GM12878 (cell line): ENCODE measurements at places on chromosomes 4 and X.
A peak's percentile ranks its signal among the peaks of the same experiment; 100 is the strongest.

DNA sequence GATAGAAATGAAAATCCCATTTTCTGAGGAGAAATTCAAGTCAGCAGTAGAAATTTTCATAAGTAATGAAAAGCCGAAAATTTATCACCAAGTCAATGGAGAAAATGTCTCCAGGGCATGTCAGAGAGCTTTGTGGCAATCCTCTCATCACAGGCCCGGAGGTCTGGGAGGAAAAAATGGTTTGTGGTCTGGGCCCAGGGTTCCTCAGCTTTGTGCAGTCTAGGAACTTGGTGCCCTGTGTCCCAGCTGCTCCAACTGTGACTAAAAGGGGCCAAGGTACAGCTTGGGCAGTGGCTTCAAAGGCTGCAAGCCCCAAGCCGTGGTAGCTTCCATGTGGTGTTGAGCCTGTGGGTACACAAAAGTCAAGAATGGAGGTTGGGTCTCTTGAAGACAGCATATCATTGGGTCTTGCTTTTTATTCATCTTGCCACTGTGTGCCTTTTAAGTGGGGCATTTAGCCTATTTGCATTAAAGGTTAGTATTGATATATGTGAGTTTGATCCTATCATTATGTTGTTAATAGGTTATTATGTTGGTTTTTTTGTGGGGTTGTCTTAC is 608.5 kb downstream of the PDHA2 start:
- no peak for DNase-seq

- no peak for DNase-seq
Observed at GRCh38 chr4:26051240-26051639, 137.2 kb downstream of the SMIM20 start.

DNA sequence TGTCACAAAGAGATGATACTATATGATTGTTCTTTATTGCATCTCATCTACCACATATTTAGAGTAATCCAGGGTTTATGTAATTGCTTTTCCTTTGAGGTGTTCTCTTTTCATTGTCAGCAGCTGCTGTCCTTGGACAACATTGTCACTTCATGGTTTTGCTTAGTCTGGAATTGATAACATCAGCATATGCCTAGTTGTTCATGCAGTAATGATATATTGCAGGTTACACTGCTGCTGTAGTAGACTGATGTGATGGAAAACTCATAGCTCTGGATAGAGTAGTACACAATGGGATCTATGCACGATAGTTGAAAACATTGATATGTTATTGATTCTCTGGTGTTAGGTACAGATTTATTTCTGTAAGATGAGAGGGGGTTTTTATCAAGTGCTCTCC is 13.7 kb downstream of the NEIL3 start:
- DNase-seq: no peak

- no peak for DNase-seq
Observed at GRCh38 chr4:84622959-84623358, 40.0 kb downstream of the CDS1 start.

DNA sequence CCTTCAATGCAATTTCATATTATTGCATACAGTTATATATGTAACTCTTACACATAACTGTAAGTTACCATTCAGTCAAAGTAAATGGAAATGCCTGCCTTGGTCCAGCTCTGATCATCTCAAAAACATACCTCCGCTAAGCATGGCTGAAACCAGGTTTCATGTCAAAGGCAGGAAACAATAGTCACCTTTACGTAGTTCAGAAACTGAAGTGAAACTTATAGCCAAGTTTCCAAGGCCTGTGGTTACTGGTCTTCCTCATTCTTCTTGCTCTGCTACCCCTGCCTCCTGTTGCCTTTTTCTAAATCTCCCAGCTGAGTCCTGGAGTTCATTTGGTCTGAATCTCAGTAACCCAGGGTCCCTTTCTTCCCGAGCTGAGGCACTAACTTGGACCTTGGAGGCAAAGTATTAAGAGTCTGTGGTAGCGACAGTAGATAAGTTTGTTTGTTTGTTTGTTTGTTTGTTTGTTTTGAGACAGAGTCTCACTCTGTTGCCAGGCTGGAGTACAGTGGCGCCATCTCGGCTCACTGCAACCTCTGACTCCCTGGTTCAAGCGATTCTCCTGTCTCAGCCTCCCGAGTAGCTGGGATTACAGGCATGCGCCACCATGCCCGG is 30.8 kb downstream of the DAPP1 start:
- peak; percentile 87 for DNase-seq
